ENCODE measurements at places on chromosomes 5 and 9.
A peak's percentile ranks its signal among the peaks of the same experiment; 100 is the strongest.

DNA sequence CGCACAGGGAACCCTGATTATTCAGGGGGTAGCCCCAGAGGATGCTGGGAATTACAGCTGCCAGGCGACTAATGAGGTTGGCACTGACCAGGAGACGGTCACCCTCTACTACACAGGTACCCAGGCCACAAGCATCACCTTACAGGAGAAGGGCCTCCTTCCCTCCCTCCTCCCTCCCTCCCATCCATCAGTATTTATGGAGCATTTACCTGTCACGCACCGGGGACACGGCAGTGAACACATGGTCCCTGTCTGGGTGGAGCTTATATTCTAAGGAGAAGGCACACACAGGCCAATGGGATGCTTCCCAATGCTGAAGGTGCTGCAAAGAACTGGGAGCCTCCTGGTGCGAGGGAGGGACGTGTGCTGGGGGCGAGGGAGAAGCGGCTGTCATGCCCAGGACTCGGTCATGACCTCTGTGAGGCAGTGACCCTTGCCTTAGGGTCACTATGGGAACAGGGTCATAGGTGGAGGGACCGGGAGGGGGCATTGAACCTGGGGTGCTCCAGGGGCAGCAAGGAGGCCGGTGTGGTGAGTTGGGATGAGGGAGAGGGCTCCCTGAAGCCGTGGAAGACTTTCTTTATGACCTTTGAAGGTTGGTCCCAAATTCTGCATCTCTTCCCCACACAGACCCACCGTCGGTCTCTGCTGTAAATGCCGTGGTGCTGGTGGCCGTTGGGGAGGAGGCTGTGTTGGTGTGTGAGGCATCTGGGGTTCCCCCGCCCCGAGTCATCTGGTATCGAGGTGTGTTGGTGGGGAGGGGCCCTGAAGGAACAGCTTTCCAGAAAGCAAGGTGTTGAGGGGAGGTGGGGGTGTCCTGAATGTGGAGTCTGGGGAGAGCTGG, 41.5 kb downstream of the HMCN2 start:
- no peak for DNase-seq

- DNase-seq: no peak
Observed at GRCh38 chr9:40907657-40908624, 220.5 kb downstream of the FOXD4L6 start.

- DNase-seq: no peak
Observed at GRCh38 chr9:38697776-38698300, 22.1 kb downstream of the FAM240B start.

DNA sequence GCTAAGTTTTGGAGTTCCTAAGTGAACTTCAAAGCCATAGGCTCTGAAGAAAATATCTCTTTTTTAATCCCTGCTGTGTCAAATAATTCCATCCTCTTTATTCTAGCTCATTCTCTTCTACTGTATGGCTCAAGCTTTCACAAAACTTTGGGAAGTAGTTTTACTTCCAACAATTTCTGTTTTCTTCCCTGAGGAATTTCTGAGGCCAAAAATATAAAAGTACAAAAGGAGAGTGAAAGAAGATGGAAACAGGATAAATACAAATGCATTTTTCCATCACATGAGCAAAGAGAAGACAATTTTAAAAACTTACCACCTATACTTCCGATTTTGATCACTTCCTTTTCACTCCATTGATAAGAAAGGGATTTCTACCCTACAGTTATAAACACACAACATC, 585.7 kb upstream of the DAB2 start:
- DNase-seq: no peak

GRCh38 chr9:93224591-93224990, 40.7 kb downstream of the WNK2 start:
- DNase-seq: no peak

DNA sequence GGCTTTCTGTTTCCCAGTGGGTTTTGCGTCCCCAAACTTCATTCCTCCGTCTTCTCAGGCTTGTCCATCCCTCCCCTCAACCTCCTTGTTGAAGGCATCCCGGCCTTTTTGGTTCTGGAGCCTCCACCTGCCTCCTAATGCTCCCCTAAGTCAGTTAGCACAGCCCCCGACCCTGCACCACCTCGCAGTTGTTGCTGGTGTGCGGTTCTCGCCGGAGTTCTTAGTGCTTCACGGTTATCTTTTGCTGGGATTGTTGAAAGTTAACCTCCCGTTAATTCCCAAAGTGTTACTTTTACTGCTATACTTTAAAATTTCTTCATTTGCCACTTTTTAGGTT, 447 bp downstream of the UBLCP1 start:
- no peak for DNase-seq

DNA sequence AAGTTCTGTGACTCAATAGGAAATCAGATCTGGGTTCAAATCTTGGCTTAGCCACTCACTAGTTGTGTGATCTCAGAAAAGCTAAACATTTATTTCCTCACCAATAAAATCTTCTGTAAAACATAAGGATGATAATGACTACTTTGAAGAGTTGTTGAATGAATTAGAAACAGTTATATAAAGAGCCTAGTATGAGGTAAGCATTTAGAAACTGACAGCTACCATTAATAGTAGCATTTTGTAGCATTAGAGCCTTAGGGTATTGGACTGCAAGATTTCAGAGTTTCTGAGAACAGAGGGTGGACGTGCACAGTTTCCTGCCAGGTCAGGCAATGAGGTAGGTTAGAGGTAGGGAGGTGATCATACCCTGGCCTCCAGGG, 293.2 kb downstream of the CWC27 start:
- DNase-seq: no peak

DNA sequence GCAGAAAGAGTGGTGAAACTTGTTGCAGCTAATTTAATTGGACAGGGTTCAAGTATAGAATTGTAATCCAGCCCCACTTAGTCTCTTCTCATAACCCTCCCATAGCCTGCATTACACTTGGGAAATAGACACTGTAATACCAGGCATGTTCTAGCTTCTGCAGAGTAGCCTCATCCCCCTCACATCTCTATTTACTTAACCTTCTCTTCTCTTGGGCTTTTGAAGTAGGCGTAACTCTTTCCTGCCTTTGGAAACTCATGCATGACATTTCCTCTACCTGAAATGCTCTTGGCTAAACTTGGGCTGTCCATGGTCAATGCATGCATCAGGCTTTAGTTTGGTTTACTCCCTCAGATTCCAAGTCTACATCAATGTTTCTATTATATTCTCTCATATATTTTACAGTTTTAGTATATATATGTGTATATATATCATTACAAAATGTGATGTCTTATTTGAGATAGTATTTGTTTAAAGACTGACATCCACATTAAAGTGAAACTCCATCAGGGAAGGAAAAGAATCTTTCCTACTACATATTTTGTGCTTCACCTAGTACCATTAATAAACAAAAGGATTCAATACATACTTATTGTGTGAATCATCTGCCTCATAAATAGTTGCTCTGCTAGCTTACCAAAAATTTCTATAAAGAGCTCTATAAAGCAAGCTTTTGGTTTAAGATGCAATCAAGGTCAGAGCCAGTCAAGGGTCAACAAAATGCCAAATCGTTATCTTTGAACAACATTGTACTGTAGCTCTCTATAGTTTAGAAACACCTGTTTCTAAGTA, 1158.0 kb downstream of the MAT2B start:
- no peak for DNase-seq

DNA sequence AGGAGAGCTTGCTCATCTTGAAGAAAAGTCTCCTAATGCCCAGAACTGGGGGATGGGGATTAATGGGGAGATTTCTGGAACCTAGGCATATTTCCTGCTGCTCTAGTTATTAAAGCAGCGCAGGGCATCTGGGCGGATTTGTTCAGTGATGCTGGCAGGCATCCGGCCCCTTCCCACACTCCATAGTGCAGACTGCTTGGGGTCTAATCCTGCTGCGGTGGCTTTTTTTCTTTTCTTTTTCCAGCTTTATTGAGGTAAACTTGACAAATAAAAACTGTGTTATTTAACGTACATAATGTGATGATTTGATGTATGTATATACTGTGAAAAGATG, 30.7 kb downstream of the PPARGC1B start:
- DNase-seq: peak; percentile 25

GRCh38 chr9:115291841-115292240, 173.9 kb upstream of the TNC start:
- DNase-seq: peak; percentile 51

GRCh38 chr9:118215549-118215948, 511.3 kb downstream of the TLR4 start:
- no peak for DNase-seq

DNA sequence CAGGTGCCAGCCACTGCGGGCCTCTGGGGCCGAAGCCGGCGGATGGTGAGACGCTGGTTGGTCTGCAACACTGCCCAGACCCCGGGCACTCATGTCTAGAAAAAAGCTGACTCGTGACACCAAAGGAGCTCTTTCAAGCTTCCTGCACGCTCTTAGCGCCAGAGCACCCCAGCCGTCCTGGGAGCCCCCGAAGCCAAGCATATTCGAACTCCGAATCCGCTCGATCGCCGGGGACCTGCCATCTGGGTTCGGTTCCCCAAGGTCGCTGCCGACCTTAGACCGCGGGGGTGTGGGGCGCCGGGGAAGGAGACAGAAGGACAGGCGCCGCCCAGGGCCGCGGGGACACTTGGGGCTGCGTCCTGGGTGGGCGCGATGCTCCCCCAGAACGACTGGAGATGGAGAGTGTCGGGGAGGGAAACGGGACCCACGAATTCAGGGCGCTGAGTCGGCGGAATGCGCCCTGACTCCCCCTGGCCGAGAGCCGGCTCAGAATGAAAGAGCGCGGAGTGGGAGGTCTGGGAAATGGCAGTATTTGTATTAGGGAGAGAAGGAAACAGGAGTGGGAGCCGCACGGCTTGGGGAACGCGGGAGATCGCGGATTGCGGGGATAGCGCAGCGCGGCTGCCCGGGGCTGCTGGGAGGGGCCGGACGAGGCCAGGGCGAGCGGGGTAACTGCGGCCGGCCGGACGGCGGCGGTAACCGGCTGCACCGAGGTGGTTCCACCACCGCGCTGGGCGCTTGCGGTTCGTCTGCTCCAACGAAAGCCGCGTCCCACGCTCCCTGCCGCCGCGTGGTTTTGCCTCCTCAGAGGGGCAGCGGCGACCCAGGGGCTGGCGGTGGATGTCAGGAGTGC, 20.1 kb upstream of the MARCHF6 start:
- no peak for DNase-seq

- no peak for DNase-seq
Observed at GRCh38 chr5:52867809-52868208, 80.1 kb downstream of the ITGA1 start.

DNA sequence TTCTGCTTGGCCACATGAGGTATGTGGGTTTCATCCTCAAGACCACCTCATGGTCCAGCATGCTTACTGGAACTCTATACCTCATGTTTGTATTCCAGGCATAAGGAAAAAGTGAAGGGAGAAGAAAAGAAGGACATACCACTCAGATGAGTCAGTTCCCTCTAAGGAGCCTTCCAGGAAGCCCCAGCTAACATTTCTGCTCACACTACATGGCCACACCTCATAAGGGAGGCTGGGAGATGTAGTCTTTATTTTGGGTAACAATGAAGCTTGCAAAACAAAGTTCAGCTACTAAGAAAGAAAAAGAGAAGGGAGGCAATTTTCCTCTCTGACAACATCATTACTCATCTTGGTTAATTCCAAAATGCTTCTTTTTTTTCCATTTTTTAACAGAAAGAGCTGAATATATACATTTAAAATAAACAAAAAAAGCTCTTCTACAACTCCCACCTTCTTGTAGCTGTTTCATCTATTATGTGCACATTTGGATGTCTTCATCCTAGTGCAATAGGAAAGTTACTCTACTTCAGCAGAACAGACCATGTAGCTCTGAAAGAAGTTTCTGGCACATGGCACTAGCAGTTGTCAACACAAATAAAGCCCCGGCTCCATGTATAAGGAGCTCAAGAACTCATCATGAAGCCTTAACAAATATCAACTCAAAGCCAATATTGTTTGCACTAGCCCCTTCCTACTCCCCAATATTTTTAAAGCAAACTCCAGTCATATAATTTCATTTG, 123.6 kb upstream of the CCDC112 start:
- DNase-seq: peak; percentile 68

DNA sequence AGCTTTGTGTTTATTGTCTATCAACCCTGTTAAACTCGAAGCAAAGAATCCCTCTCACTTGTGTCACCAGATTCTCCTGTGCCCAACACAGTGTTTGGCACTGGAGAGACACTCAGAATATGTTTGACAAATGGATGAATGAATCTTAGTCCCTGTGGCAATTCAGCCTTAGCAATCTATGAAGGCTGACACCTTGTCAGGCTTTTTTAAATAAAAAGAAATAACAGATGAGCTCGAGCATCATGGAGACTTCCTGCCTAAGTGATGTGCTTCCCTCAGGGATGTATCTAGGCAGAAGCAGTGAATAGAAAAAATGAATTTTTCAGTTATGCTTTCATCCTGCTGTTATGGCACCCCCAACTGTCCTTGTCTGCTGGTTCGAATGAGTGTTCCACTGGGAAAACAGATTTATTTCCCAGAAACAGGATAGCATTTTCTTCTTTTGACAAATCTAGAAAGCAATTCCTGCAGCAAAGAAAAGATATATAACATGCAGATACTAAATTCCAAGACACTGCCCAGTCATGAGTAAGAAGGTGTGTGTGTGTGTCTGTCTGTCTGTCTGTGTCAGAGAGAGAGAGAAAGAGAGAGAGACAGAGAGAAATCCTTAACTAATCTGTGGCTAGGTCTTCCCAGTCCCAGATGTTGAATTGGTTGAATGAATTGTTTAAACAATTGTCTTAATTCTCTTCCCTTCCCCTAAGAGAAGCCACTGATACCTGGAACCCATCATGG, 16.7 kb downstream of the MAMDC2 start:
- no peak for DNase-seq

DNA sequence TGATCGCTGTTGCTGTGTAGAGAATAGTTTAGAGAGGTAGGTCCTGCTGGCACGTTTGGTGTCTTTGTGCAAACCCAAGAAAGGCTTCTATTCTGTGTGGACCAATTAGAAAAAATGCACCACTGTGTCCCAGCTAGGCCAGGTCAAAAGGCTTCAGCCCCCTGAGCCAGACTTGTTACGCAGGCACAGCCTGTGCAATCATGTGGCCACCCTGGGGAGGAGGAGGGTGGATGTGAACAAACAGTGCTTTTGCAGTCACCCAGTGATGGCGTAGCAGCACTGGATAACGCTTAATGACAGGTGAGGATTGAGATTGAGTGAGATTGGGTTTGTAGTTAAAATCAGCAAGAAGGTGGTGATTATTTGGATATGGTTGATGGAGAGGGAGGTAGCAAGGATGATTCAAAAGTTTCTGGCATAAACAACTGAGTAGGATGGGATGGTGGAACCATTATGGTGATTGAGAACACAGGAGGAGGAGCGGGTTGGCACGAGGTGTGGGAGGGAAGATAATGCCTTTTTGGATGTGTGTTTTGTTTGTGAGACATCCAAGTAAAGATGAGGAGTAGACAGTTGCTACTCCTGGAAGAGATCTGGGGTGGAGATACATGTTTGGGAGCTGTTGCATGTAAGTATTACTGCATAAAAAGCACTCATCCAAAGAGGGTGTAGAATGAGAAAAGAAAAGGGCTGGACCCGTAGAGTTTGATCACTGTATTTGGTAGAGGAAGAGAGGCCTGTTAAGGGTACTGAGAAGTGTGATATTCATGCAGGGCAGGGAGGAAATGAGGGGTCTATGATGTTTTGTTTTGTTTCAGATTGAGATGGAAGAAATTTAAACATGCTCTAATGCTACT, 6.7 kb downstream of the GCNT1 start:
- DNase-seq: no peak

Measured in umbilical cord (tissue), 2 donors.